ENCODE measurements at places on chromosomes 4 and X.

GRCh38 chrX:72042852-72043248, 88.9 kb downstream of the RTL5 start:
- DNase-seq = no peak

DNA sequence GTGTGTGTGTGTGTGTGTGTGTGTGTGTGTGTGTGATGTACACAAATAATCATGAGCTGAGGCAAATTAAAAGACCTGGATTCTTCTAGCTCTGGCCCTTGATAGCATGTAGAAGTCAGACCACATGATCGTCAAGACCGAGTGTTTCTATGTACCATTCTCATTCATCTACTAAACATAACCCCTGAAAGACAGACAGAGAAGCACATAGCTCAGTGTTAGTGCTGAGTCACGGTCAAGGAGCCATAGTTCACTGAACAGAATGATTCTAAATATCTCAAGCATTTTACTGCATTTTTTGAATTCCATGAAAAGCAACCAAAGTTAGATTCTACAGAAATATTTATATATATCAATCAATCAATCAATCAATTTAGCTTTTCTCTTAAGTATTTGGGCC, 412.3 kb upstream of the CXorf51A start:
- no peak for DNase-seq

- DNase-seq = no peak
Measured at GRCh38 chr4:55272589-55272988, 73.5 kb upstream of the SRD5A3 start.

DNA sequence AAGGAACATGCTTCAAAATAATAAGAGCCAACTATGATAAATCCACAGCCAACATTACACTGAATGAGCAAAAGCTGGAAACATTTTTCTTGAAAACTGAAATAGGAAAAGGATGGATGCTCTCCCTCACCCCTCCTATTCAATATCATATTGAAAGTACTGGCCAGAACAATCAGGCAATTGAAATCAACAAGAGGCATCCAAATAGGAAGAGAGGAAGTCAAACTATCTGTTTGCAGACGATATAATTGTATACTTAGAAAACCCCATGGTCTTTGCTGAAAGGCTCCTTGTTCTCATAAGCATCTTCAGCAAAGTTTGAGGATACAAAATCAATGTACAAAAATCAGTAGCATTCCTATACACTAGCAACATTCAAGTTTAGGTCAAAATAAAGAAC, 1562.5 kb upstream of the ADGRL3 start:
- no peak for DNase-seq

- no peak for DNase-seq
Measured at GRCh38 chr4:68359508-68359907, 9.6 kb upstream of the YTHDC1 start.

DNA sequence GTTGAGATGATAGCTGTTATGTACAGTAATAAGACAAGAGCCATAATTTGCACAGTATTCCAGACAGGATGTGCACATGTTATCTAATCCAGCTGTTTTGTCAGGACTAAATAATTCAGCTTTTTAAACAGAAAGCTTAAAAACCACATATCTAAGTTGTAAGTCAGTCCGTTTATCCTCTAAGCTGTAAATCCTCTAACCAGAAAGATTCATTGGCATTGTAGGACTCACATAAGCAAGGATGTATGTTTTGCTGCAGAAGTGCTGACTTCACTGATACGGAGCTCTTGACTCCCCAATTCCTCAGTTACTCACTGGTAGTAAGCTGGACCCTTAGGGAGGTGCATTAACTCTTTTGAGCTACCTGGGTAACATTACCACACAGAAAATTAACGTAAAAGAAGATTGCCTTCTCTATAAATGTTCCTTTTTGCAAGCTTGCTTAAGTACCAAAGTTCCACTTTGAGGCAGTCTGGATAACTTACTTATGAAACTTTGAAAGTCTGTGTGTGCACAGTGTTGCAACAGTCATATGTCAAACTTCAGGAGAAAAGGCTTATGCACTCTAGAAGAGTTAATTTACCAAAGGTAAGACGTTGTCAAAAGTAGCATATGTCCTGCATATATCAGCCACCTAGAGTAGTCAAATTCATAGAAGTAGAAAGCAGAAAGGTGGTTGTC, 58.3 kb upstream of the MAGEB2 start:
- no peak for DNase-seq

DNA sequence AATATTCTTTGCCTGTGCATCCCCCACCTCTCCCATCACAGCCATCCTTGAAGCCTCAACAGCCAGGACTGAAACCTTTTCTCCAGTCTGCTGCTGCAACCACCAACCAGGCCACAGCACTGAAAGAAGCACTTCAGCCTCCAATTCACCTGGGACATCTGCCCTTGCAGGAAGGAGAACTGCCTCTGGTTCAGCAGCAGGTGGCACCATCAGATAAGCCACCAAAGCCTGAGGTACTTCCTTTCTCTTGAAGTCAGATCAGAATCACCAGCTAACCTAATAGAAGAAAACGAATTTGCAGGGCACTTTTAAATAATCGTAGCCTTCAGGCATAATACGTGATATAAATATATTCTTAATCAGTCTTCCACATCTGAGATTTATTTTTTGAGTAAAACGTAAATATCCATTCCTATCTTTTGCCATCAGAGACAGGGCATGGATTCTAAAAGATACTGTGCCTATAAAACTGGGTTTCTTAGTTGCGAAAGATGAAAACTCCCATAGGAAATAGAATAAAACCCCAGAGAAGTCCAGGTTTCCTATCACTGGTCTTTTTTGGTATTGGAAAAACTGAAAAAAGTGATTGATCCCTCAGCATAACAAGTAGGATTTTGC, 9.5 kb downstream of the AMBN start:
- peak; percentile 60 for DNase-seq

DNA sequence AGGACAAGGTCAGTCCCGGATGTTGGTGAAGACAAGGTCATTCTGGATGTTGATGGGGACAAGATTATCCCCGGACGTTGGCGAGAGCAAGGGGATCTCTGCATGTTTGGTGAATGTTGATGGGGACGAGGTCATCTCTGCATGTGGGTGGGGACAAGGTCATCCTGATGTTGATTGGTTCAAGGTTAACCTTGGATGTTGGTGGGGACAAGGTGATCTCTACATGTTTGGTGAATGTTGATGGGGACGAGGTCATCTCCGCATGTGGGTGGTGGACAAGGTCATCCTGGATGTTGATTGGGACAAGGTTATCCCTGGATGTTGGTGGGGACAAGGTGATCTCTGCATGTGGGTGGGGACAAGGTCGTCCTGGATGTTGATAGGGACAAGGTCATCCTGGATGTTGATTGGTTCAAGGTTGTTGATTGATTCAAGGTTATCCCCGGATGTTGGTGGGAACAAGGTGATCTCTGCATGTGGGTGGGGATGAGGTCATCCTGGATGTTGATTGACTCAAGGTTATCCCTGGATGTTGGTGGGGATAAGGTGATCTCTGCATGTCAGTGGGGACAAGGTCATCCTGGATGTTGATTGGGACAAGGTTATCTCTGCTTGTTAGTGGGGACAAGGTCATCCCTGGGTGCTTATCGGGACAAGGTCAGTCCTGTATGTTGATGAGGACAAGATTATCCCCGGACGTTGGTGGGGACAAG, 28.8 kb upstream of the PLCXD1 start:
- no peak for DNase-seq

DNA sequence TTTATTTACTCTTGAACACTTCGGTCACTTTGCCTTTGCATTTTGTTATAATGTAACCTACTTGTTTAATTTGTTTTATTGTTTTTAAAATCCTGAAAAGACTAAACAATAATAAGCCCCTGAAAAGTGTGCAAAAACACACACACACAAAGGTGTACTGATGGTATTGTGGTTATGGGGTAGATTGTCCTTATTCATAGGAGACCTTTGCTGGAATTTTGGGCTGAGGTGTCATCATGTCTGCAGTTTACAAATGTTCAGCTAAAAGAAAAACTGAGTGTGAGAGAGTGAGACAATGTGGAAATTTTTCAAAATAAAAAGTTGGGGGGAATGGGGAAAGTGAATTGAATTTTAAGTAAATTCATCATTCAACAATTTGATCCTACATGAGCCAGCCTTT, 174.9 kb downstream of the QDPR start:
- no peak for DNase-seq

DNA sequence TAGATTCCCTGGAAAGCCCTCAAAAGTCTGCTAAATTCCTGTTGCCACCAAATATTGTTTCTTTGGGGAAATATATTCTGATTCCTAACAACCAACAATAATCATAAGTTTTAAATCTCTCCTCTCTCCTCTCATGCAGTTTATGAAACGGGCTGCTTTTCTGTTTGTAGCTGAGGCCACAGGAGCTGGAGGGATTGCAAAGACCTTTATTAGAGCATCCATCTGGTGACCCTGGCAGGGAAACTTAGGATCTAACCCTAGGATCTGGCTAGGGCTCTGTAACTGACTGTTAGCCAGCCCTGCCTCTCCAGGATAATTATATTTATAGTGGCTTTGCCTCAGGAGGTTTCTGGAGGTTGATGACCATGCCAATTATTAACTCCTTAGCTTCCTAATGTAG, 56.9 kb downstream of the SMAD1 start:
- DNase-seq = no peak

- DNase-seq = no peak
Measured at GRCh38 chr4:92305878-92306520, 2.2 kb downstream of the GRID2 start.

- no peak for DNase-seq
Measured at GRCh38 chr4:44487341-44487740, 38.7 kb upstream of the KCTD8 start.

GRCh38 chr4:57249083-57249482, 138.9 kb upstream of the IGFBP7 start:
- DNase-seq = no peak

DNA sequence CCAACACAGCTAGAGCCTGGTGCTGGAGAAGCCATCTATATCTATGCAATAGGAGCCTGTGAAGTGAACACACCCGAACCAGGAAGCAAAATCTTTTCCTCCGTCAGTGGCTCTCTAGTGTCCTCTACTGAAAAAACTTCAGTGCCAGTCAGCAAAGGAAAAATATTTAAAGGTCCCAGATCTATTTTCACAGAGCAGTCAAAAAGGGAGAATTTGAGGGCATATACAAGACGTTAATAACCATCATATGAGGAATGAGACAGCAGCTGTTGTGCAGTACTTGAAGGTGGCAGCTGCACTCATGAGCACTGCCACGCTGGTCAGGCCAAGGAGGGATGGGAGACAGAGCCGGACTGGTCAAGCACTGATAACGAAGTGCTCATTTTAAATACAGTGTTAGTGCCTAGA, 14.4 kb downstream of the MCUB start:
- DNase-seq = no peak

- DNase-seq = no peak
Measured at GRCh38 chr4:180394312-180394711, 1848.9 kb upstream of the TENM3 start.

- DNase-seq = no peak
Measured at GRCh38 chr4:128452415-128452814, 164.8 kb upstream of the PGRMC2 start.

GRCh38 chrX:153732401-153732800, 7.7 kb downstream of the ABCD1 start:
- no peak for DNase-seq

- no peak for DNase-seq
Measured at GRCh38 chrX:21926527-21927278, 13.8 kb upstream of the SMS start.

DNA sequence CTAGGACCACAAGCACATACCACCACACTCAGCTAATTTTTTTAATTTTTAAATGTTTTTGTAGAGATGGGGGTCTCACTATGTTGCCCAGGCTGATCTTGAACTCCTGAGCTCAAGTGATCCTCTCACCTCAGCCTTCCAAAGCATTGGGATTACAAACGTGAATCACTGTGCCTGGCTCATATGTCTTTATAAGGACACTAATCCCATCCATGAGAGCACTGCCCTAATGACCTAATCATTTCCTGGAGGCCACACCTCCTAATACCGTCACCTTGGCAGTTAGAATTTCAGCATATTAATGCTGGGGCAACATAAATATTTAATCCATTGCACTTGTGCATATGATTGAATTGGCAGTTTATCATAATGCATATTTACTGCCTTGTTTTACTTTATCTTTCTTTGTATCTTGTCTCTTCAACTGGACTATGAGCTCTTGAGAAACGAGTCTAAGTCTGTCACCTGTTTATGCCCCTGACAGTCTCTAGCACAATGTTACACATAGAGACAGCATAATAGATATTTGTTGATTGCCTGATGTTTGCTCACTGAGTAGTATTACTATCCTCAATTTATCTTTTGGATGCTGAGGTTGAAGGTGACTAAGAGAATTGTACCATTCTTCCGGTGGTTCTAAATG, 172.0 kb downstream of the AASDH start:
- DNase-seq = no peak

DNA sequence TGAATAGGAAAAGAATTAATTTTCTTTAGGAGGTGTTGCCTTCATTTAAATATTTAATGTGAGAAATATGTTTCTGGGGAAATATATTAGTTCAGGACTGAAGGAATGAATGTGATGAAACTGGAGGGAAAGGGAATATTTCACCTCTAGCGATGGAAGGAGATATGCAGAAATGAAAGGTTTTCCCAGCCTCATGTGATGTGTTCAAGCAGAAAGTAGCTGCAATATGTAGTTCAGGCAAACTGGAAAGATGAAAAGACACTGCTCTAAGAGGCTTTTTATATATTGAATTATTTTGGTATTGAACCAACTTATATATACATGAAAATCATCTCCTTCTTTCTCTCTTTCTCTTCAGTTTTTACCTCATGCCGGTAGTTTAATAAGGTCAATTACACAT, 3.4 kb downstream of the GRID2 start:
- DNase-seq = no peak

DNA sequence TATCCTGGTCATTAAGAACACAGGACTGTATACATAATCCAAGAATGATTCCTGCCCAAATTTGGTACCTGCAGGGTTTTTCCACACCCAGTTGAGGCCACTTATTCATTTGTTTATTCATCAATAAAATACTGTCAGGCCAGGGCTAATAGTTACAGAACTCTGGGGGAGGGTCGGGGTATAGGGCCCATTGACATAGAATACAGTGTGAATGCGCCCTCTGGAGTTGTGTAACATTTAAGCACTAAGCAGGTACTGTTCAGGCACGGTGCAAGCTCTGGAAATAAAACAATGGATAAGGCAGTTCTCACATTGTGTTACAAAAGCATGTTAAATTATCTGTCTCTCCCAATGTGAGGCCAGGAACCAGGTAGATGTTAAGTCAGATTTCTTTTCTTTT, 30.8 kb upstream of the LRBA start:
- no peak for DNase-seq

DNA sequence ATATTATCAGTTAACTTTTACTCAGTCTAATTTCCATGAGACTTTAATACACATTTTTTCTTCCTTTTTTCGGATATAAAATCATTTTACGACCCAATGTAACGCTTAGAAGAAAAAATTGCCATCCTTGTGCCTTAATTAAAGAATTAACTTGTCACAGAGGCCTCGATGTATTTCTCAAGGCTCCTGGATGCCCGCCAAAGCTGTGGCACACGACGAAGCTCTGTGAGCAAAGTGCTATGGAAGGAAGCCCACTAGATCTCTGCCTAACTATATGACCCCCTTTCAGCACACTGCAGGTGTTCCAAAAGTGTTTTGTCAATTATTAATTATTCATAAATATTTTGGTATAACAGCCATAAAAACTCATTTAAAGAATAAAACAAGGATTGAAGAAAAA, 54.4 kb downstream of the TAPT1 start:
- no peak for DNase-seq

- DNase-seq = no peak
Measured at GRCh38 chr4:87717276-87718031, 67.4 kb downstream of the DMP1 start.

GRCh38 chrX:20132666-20133065, 9.0 kb downstream of the EIF1AX start:
- no peak for DNase-seq
